ENCODE measurements at places on chromosomes 16 and 17. TPM values are rescaled to one million over a fixed set of nuclear protein-coding genes. Genes with fewer than 3 reads are reported as not detected.

HOXB7 gene
- total RNA-seq: not detected

GPRC5B gene
- 30.7 TPM for total RNA-seq

CAPNS2 gene
- not detected for total RNA-seq

CACNG4 gene
- total RNA-seq: 62.3 TPM

KRTAP4-9 gene
- not detected for total RNA-seq

PAM16 gene
- total RNA-seq: 21.0 TPM

MPV17L gene
- 11.3 TPM for total RNA-seq

CCL4 gene
- 2.8 TPM for total RNA-seq

TPSD1 gene
- not detected for total RNA-seq

SRCIN1 gene
- total RNA-seq: 42.3 TPM

GP1BA gene
- not detected for total RNA-seq
